ENCODE measurements at places on chromosomes 16 and 17.
A peak's percentile ranks its signal among the peaks of the same experiment; 100 is the strongest.

- DNase-seq, result no peak
These were observed 96.8 kb downstream of the PGS1 start for GRCh38 chr17:78475211-78475610.

- no peak for DNase-seq
These were observed 72.0 kb downstream of the FTO start for GRCh38 chr16:53775821-53776431.

DNA sequence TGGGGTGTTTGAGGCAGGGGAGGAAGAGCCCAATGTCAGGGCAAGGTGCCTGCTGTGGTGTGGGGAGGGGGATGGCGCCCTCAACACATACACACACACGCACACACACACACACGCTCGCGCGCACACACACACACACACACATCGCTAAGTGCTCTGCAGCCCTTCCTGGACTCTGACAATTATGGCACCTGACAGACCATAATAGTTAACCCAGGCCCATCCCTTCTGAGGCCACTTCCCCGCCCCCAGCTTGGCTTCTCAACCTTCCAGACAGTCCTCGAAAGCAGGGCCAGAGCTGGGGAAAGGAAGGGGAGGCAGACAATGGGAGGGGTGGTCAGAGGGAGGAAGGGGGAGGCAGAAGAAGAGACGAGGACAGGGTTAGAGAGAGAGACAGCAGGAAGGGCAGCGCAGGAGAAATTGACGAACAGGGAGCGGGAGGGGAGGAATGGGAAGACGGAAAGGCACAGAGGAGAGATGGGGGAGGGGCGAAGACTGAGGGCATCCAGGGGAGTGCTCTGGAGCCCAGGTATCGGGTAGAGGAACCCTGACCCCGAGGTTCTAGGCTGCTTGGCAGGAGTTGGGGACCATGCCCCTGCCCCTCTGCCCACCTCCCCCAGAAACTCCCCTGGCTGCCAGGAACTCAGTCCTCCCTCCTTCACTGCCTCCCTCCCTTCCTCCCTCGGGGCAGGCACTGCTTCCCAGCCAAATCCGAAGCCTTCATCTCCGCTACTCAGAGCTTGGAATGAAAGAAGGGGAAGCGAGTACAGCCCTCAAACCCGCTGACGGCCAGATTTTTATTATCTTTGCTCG, 4.0 kb downstream of the SRCIN1 start:
- DNase-seq, result peak; percentile 64

DNA sequence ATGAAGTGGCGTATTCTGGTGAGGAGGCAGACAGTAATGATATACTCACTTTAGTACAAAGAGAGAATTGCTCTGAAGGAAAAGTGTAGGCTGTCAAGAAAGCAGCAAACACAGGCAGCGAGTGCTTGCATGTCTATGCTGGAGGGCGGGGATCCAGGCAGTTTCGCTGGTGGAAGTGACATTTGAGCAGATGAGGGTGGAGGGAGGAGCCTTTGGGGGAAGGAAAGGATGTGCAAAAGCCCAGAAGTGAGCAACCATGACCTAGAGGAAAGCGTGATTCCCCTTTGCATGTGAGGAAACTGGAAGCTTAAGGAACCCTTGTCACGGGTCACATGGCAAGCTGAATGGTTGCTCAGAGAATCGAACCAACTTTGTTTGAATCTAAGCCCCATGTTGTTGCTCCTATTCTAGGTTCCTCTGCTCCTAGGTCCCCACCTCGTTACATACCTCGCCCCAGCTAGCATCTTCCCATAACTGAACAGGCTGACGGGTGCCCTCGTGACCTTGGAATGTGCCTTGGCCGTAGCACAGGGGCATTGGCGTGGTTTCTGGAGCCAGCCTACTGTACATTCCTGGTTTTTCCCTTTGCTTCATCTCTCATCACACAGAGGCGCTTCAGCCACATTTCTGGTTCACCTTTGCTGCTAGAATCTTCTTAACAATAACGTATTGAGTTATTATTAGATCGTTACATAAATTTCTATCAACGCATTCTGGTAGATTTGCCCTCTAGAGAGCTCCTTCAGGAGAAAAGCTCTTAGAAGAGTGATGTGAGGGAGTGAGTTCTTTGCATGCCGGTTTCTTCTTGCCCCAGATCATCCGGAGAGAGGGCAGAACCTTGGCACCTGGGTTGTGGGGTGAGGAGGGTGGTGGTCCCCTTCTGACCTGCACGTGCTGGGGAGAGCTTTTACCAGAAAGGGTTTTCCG, 191.8 kb downstream of the SNX29 start:
- DNase-seq, result no peak

- DNase-seq, result no peak
These were observed 490.5 kb upstream of the CA10 start for GRCh38 chr17:52648995-52649394.

DNA sequence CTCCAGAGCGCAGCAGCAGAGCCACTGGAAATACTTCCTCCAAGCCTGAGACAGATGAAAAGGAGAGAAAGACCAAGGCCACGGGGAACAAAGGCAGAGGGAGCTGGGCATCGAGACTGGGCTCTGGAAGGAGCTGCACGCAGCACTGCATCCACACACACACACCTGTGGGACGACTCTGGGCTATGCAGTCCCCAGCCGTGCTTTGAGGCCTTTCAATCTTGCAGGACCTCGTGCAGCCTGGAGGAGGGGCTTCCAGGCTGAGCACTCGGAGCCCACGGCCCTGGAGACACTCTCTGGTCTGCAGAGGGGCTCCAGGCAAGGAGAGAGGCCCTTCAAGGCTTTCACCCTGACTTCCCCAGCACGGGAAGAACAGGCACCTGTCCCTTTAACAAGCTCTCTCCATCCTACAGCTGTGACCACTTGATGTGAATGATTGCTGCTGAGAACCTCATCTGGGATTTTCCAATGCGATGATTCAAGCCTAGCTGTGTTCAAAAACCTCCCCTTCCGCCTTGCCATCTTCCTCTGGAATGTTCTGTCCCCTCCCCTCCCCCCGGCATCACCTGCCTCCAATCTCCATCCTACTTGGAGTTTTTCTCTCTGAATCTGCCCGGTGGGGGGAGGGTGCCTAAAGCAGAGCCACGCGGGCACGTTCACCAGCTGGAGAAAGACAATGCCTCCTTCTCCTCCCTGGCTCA, 37.5 kb downstream of the RBFOX3 start:
- no peak for DNase-seq

Data from G401 (cell line).